NCI-H2227 treated with DMSO at 0.1 percent for 48 hours (cell line): ENCODE measurements at places on chromosomes 16 and 17.

DNA sequence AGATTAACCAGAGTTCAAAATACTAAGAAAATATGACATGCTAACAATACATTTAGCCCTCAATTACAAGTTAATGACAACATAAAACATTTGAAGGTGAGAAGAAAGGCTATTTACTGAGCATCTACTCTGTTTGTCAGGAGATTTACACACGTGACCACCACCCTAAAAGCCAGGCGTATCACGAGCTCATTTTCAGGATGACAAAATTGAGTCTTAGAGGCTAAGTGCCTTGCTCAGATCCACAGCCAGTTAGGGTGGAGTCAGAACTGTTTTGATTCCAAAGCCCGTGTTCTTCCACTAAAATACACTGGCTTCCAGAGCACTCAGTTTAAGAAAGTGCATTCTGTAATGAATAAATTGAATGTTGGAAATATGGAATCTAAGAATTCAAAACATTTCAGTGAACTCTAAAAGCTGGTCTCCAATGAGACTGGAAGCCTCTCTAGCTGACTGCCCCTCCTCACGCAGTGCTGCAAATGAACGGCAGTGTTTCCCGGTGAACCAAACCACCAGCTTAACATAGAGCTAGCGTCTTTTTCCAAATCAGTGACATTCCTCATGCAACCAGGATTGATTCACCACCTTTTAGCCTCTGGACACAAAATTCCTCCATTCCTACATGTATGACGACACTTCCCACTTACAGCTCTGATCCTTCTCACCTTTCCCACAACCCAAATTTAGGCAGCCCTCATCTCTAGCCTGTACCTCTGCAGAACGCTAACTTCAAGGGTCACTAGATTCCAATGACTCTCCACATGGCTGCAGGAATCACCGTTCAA lies 5.9 kb downstream of the ZDHHC7 start:
- no peak for DNase-seq

GRCh38 chr17:72763981-72764380 lies 328.5 kb downstream of the SLC39A11 start:
- no peak for DNase-seq

DNA sequence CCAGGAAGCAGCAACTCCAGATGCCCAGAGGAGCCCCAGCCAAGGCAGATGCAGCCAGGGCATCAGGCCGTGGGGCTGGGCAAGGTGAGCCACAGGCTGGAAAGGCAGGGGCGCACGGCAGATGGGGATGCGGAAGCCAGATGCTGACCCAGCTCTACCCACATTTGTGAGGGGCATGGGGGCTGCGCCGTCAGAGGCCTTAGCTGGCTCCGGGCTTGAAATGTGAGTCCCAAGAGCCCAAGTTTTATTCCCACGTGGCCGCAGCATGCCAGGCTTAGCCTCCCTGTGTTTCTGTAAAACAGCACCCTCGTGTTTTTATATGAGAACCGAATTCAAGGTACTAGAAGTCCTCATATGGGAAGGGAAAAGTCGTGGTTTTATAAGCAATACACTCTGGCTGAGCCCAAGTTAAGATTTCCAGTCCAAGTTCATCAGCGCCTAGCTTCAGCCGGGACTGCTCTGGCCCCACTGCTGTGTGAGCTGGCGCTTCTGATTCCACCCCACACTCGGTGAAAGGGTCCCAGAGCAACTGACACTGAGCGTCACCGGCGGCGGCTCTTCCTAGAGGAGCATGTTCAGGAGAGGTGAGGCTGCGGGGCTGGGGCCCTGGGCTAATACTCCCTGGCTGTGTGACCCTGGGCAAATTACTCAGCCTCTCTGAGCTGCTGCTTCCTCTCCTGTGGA lies 6.7 kb upstream of the C16orf95 start:
- no peak for DNase-seq

DNA sequence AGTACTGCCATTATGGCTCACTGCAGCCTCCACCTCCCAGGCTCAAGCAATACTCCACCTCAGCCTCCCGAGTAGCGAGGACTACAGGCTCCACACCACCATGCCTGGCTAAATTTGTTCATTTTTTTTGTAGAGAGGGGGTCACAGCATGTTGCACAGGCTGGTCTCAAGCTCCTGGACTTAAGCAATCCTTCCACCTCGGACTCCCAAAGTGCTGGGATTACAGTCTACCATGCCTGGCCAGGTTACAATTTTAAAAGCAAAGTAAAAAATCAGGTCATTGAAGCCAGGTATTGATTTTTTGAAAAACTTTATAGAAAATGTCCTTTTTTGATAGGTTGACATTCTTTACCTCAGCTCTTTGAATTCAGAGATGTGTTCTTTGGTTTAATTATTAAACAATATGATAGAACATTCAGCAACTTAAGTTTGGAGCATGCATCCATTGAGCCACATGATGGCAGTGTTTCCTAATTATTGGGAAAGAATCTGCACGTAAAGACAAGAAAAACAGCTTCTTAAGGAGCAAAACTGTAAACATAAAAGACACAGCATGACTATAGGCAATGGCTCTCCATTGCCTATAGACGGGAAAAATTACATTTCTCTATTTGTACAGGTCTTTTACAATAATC lies 1.7 kb upstream of the SLC16A11 start:
- peak; percentile 50 for DNase-seq

- no peak for DNase-seq
Observed at GRCh38 chr17:62628831-62629555, 1.5 kb downstream of the MRC2 start.

GRCh38 chr16:2586241-2586640 lies 48.4 kb downstream of the PDPK1 start:
- DNase-seq, result no peak

DNA sequence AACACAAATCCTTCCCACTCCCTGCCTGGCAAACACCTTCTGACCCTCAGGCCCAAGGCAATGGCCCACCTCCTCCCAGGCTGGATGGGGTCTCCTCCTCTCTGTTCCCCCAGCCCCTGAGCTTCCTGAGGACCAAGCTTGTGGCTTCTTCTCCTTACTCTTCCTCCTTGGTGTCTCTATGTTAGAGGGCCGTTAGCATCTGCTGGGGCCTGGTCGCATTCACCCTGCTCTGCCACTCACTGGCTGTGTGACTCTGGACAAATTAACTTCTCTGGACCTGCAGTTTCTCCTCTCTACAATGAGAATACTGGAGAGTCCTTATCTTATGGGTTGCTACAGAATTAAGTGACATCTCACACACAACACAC lies 725 bp upstream of the MT2A start:
- no peak for DNase-seq

DNA sequence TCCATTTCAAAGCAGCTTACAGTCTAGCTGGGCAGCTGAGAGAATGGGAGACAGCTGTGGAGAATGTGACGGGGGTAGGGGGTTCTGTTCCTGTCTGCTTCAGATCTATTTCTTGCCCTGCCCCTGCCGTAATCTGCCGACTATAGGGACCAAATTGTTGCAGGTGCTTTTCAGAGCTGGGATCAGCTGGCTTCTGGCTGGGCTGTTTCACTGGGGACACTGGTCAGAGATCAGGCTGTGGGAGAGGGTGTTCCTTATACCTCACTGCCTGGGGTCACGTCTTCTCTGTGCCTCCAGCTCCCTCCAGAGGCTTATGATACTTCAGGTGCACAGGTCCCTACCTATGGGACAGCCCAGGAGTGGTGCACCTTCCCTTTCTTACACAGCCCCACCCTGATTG lies 514.9 kb upstream of the GOT2 start:
- no peak for DNase-seq

GRCh38 chr16:48497129-48497528 lies 111.9 kb upstream of the SIAH1 start:
- no peak for DNase-seq

DNA sequence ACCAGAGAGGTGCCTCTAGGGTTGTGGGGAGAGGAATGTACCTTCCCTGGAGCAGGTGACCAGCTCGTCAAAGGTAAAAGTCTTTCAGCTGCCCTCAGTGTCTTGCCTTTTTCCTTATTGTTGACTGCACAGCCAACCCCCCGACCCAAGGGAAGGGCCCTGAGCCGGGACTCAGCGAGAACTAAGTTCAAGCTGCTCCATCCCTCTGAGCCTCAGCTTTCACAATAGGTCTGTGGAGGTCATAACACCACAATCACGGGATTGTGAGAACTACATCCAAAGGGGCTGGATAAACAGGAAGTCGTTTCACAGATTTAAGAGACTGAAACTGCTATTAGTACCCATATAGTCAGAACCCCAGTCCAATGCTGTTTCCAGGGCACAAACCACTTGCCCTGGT lies 2.6 kb upstream of the KRT36 start:
- DNase-seq, result no peak

DNA sequence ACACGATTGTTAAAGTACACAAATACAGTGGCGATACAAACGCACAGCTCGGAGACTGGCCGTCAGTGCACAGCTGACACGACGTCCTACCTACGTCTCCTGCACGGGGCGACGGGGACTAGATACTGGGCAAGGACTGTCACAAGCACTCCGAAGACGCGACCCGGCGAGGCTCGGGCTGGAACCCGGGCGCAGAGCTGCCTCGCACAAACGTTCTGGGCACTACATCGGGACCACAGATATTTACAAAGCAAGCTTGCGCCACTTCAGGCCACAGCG lies 13.8 kb downstream of the SLC16A3 start:
- DNase-seq, result no peak

GRCh38 chr16:70706948-70707465 lies 21.2 kb upstream of the MTSS2 start:
- DNase-seq, result no peak

DNA sequence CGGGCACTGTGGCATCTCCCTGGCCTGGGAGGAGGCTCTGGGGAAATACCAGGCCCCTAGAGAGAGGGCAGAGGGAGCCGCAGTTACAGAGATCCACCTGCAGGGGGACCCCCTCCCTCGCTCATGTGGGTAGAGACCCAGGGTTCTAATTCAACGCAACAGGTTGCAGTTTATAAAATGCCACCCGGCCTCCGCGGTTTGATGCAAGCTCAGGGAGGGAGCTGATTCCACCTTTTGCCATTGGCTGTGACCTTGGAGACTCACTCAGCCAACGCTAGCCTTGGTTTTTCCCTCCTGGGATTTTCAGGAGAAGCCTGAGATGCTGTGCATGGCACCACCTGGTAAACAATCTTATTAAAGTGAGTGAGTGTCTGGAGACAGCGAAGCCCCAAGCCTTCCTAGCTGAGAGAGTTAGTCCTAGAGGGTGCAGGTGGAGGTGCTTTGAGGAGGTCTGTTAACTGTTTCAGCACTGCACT lies 12.1 kb downstream of the TTLL6 start:
- peak; percentile 28 for DNase-seq

GRCh38 chr17:2835780-2836179 lies 39.5 kb downstream of the RAP1GAP2 start:
- no peak for DNase-seq

DNA sequence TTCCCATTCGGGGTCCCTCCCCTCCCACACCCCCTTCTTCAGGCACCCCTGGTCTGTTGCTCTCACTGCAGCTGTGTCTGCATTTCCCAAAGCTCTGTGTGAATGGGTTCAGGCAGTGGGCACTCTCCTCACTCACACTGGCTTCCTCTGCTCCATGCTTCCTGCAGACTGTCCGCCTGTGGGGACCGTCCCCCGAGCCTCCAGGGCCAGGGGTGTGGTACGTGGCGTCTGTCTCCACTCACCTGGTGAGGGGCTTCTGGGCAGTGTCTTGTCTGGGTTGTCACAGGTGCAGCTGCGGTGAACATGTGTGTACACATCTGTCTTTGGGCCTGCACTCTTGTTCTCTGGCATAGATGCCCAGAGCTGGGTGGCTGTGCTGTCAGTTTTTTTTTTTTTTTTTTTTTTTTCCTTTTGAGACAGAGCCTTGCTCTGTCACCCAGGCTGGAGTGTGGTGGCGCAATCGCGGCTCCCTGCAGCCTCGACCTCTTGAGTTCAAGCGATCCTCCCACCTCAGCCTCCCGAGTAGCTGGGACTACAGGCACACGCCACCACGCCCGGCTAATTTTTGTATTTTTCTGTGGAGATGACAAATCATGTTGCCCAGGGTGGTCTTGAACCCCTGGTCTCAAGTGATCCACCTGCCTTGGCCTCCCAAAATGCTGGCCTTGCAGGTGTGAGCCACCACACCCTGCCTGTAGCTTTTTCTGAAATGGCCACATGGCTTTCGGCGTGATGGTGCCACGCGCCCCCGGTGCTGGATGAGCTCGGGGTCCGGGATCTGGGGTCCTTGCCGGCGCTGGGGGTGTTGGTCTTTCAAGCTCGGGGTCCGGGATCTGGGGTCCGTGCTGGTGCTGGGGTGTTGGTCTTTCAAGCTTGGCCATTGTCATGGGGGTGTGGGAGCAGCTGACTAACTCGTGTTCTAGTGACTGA lies 56.5 kb upstream of the ZNF750 start:
- DNase-seq, result no peak

- no peak for DNase-seq
Observed at GRCh38 chr17:49452661-49453060, 38.0 kb upstream of the PHB1 start.

- no peak for DNase-seq
Observed at GRCh38 chr17:2146132-2146871, 91.4 kb downstream of the HIC1 start.

DNA sequence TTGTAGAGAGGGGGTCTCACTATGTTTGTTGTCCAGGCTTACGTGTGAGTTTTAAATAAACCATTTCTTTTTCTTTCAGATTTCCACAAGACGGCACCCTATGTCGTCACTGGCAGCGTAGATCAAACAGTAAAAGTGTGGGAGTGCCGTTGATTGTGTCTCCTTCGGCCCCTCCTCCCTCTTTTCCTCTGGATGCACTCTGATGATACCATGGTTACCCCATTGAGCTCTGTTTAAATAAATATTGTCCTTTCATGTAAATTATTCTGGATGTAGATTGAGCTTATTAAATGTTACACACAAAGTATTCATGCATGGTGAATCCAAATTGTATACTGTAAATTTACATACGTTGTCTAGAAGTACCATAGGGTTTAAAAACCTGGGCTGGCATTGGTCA lies 29.9 kb downstream of the CLUH start:
- no peak for DNase-seq

GRCh38 chr16:3321816-3322215 lies 16.5 kb downstream of the ZNF75A start:
- DNase-seq, result no peak

- no peak for DNase-seq
Observed at GRCh38 chr17:40487371-40488020, 13.9 kb downstream of the TNS4 start.

GRCh38 chr17:56985371-56986162 lies 7.6 kb downstream of the SCPEP1 start:
- no peak for DNase-seq

- no peak for DNase-seq
Observed at GRCh38 chr16:48487287-48487686, 102.1 kb upstream of the SIAH1 start.

- no peak for DNase-seq
Observed at GRCh38 chr17:53724726-53725125, 98.0 kb upstream of the KIF2B start.

- DNase-seq, result no peak
Observed at GRCh38 chr16:9203956-9204355, 112.5 kb downstream of the HAPSTR1 start.

GRCh38 chr16:18975109-18975508 lies 8.6 kb upstream of the TMC7 start:
- no peak for DNase-seq

GRCh38 chr16:1407753-1408152 lies 6.8 kb downstream of the UNKL start:
- no peak for DNase-seq
